ENCODE measurements at places on chromosomes 3 and 15. TPM values are rescaled to one million over a fixed set of nuclear protein-coding genes. Genes with fewer than 3 reads are reported as not detected.

LYZL4 gene
- not detected for polyA plus RNA-seq

LSM3 gene
- 18.5 TPM for polyA plus RNA-seq

CPNE9 gene
- polyA plus RNA-seq = not detected

KCNMB3 gene
- 5.0 TPM for polyA plus RNA-seq

GRCh38 chr3:5021116-5022092, 42.2 kb downstream of the BHLHE40 start:
- DNase-seq = no peak

SLC24A5 gene
- 0.50 TPM for polyA plus RNA-seq

DNA sequence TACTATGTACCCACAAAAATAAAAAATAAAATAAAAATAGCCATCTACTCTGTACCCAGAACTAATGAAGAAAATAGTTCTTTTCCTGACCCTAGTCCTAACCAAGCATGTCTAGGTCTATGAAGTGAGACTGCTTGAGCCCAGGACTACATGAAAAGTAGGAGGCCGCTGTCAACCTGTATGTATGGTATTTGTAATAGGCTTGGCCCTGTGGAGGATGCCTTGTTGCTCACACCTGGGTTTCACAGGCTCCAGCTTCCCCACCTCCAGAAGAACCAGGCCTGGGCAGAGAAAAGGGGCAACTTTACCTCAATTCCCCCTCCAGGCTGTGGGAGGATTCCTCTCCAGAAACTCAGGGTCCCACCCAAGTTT, 6.8 kb upstream of the PKM start:
- DNase-seq = no peak

GPR149 gene
- polyA plus RNA-seq = not detected

- DNase-seq = no peak
These were observed 32.1 kb downstream of the MESD start for GRCh38 chr15:80957556-80957955.

DNA sequence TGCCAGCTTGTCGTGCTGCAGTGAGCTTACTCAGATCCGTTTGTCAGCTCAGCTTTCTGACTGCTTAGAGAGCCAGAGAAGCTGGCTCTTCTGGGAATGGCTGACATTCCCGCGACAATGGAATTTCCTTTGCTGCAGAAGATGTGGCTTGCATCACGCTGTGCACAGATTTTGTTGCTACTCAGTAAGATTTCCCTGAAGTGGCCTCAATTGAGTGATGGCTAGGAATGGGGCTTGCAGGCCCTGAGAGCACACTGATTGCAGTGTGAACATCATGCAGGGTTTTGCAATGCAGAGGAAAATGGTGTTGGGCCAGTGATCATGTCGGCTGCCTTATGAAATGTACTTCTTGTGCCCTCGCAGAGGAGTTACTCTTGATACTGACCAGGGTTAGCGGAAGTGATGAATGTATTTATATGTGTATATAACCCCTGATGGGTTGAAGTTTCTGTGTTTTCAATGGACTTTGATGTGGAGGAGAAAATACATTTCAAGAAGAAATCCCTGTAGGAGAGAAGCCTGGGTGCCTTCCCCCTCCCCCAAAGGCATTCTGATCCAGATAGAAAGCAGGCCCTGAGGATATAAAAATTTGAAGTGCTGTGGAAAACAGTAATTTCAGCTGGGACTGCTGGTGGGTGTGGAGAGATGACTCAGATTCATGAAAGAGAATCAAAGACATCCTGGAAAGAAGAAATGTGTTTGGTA, 102.5 kb upstream of the PDZRN3 start:
- DNase-seq = peak; percentile 53

GRCh38 chr3:139893963-139894642, 40.9 kb upstream of the CLSTN2 start:
- no peak for DNase-seq

POLQ gene
- 7.2 TPM for polyA plus RNA-seq

GRCh38 chr3:12837295-12837986, 3.9 kb downstream of the RPL32 start:
- no peak for DNase-seq

GRCh38 chr3:48445277-48445882, 1.2 kb upstream of the ATRIP start:
- no peak for DNase-seq

ROPN1B gene
- 0.76 TPM for polyA plus RNA-seq

GRCh38 chr3:52272831-52273230, 5.6 kb downstream of the WDR82 start:
- DNase-seq = no peak

KIF7 gene
- polyA plus RNA-seq = 9.3 TPM
